ENCODE measurements at places on chromosomes 1 and 21.
A peak's percentile ranks its signal among the peaks of the same experiment; 100 is the strongest.

GRCh38 chr1:221783437-221783836 is 41.5 kb upstream of the DUSP10 start:
- DNase-seq, result no peak

DNA sequence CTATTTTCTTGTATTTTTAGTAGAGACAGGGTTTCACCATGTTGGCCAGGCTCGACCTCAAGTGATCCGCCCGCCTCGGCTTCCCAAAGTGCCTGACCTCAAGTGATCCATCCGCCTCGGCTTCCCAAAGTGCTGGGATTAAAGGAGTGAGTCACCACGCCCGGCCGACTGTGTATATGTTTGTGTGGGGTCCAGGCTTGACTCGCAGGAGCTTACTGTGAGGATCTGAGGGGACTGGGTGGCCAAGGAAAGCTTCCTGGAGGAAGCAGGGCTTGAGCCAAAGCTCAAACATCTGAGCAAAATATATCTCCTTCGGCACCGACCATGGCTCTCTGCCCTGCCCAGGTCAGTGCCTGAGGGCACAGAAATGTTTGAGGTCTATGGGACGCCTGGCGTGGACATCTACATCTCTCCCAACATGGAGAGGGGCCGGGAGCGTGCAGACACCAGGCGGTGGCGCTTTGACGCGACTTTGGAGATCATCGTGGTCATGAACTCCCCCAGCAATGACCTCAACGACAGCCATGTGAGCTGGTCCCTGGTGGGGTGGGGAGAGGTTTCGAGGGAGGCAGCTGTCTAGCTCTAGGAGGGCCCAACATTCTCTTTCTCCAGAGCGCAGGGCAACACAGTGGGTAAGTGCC is 10.5 kb downstream of the PADI3 start:
- no peak for DNase-seq

GRCh38 chr1:24535021-24535424 is 20.9 kb upstream of the NCMAP start:
- DNase-seq, result no peak

DNA sequence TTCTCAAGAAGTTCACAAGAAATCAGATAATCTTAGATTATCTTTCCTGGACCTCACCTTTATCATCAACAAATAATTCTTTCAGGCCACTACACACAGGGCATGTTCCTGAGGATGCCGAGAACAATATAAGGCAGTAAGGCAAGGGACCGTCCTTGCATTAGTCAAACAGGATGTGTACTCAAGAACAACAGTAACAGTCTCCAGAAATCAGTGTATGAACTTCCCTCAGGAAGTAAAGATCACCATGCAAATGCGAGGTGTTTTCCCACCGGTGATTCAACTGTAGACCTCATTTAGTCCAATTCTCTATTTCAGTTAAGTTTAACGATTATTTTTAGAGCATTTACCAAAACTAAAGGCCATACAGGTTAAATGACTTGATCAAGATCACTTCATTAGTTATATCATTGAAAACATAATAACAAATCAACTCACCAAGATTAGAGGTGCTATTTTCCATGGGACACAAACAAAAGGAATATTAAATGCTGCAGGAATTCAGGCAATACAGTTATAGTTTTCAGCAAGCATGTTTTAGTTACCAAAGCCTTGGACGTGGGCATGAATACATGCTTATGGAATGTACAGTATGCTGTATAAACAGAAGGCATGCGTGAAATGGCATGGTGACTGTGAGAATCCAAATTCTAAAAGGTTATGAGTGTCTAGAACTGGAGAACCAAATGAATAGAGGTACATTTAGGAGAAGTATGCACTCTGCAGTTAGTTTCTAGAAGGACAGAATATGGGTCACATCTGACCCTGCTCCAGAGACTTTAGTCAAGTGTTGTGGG is 145.2 kb downstream of the TNR start:
- DNase-seq, result no peak

DNA sequence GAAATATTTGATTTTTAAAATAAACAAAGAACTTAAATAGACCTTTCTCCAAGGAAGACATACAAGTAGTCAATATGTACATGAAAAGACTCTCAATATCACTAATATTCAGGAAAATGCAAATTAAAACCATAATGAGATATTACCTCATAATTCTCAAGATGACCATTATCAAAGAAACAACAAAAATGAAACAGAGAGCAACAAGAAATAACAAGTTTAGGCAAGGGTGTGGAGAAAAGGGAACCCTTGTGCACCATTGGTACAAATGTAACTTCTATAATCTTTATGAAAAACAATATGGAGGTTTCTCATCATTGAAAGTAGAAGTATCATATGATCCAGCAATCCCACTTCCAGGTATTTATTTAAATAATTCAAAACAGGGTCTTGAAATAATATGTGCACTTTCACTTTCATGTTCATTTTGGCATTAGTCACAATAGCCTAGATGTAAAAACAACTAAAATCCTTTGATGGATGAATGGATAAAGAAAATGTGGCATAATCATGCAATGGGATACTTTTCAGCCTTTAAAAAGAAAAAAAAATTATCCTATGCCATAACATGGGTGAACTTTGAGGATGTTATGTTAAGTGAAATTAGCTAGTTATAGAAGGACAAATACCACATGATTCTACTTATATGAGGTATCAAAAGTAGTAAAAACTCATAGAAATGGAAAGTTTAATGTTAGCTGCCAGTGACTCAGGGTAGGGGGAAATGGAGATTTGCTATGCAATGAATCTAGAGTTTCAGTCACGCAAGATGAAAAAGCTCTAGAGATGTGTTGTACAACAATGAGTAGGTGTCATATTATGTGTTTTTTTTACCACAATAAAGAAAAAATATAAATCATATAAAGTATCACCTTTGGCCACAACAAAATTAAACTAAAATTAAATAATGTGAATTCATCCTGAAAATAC is 114.5 kb upstream of the LYPLAL1 start:
- no peak for DNase-seq

DNA sequence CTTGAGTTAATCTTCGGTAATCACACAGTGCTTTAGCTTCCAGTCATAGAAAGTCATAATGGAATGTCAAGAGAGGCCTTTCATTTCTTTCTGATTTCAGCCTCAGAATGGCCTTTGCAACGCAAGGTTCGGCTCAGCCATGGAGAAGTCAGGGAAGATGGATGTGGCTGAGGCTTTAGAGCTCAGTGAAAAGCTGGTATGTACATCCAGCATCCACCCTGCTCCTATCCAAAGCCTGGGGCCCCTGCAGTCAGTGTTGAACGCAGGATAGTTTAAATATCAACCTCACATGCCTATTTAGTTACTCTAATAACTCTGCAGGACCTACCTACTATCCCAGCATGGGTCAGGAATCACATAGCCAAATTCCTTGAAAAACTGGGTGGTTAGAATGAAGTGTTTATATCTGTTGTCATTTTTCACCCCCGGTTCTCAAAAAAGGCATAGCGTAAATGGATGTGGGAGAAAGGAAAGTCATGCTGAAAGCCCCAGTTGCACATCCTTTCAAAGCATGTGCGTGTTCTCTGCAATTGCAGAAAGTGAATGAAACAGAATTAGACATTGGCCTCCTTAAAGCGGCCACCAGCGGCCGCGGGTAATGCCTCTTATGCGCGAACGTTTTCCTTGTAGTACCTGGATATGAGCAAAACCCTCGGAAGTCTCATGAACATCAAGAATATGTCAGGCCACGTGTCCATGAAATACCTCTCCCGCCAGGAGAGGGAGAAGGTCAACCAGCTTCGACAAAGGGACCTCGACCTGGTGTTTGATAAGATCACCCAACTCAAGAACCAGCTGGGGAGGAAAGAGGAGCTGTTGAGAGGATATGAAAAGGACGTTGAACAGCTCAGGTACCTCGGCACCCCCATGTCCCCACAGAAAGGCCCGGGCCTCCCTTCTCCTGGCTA is 28.8 kb upstream of the EFHD2 start:
- no peak for DNase-seq

DNA sequence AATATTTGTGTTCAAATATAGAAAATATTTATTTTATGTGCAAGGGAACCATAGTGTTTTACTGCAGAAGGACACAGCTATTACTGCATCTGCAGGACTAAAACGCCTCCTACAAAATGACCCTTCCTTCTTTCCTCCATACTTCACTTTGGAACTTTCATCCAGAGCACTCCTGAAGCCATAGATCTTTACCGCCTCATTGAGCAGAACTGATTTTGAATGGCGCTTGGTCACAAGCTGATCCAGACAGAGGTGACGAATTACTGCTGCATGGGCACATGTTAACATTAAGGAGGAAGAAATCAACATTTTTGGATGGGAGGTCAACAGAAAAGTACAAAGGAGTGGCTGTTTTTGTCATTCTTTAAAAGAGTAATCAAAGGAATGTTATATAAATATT is 931.6 kb downstream of the NCAM2 start:
- no peak for DNase-seq

DNA sequence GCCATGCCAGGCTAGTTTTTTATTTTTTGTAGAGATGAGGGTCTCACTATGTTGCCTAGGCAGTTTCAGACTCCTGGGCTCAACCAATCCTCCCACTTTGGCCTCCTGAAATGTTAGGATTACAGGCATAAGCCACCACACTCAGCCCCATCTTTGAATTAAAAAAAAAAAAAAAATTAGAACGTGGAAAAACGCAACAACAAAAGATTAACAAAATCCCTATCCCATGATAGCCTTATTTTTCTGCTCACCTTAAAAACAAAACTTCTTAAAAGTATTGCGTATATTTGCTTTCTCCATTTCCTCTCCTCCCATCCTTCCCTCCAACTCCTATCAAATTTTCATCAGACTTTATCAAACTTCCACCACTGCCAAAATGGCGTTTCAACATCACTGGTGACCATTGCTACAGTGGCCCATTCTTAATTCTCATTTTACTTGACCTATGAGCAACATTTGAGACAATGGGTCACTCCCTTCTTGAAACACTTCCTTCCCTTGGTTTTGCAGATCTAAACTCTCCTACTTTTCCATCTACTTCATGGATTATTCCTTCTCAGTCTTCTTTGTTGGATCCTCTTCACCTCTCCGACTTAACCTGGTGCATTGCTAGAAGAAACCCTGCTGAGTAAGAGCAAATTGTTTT is 579 bp upstream of the ZNF684 start:
- peak; percentile 59 for DNase-seq

- DNase-seq, result no peak
These were observed 2.0 kb downstream of the HES3 start for GRCh38 chr1:6245869-6246496.

GRCh38 chr1:63732666-63733065 is 41.2 kb upstream of the ROR1 start:
- DNase-seq, result no peak

- DNase-seq, result no peak
These were observed 140.2 kb downstream of the MIS18A start for GRCh38 chr21:32138658-32139057.

DNA sequence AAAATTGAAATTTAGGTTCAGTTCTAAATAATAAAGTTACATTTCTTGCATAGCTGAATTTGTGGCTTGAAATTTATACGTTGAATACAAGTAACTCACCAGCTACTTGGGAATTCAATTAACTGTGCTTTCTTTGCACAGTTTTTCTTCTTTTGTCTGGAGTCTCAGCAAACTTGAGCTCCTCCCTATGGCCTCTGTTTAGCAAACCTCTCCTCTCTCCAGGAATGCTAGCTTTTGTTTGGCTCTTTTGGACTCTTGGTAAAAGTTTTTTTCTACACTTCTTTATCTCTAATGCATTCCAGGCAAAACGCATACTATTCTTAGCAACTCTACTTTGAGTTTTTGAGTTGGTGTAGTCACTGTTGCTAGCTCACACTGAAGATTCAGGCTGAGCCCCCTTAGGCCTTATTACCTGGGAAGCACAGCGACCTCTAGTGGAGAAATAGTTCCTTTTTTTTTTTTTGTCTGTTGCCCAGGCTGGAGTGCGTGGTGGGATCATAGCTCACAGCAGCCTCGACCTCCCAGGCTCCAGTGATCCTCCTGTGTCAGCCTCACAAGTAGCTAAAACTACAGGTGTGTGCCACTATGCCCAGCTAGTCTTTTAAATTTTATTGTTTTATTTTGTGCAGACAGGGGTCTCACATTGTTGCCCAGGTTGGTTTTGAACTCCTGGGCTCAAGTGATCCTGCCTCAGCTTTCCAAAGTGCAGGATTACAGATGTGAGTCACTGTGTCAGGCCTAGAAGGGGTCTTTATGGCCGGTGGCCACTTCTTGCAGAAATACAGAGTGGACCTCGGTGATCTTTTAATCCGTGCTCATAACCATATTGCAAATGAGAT is 61.7 kb downstream of the CASQ2 start:
- DNase-seq, result no peak

- DNase-seq, result no peak
These were observed 30.2 kb upstream of the OTUD3 start for GRCh38 chr1:19852036-19852435.

DNA sequence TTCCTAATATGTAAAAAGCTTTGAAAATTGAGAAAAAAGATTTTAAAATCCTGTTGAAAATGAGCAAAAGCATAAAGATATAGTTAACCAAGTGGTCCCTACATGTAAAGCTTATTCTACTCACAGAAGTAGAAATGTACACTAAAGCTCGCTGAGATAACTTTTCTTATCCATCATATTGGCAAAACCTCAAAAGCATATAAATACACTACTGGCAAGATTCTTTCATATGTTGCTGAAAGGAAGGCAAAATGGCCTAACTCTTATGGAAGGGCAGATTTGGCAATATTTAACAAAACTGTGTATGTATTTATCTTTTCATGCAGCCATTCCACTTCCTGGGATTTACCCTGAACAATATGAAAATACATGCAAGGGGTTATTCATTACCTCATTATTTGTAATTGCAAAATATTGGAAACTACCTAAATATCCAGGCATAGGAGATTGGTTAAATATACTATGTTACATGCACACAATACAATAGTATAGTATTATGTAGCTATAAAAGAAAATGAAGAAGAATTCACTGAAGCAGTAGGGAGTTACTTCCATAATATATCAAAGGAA is 43.2 kb upstream of the LYPLAL1 start:
- no peak for DNase-seq

GRCh38 chr21:38613686-38614085 is 115.4 kb upstream of the ERG start:
- DNase-seq, result no peak

DNA sequence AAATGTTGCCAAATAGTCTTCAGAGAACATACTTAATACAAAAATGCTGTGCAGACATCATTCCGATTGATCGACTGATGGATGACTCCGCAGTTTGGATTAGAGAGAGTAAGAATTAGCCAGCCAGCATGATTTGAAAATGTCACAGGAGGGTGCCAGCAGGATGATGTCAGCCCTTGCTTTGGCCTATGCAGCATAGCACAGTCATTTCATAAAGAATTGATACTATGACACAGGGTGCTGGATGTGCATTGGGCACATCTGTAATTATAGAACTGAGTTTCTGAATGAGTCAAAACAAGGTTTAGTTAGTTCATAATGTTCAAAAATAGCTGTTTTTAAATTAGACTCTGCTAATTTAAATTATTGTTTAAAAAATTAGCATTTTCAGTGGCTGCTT is 21.6 kb upstream of the TRAF5 start:
- DNase-seq, result no peak

DNA sequence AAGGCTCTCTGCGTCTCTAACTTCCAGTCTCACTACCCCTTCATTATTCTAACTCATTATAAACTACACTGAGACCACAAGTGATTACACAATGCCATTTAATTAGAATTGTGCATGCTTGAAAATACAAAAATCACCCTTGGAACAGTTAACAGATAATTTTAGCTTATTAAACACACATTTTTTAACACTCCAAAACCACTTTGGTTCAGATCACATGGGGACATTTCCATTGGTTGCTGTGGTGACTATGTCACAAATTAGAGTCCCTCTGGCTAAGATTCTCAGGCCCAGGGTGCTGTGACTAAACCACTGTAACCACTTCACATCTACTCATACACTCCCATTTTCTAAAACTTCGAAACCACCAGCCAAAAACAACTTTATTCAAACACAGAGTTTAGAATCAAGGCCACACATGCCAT is 43.0 kb downstream of the JAK1 start:
- DNase-seq, result no peak
